ENCODE measurements at places on chromosomes 5 and 9.

DNA sequence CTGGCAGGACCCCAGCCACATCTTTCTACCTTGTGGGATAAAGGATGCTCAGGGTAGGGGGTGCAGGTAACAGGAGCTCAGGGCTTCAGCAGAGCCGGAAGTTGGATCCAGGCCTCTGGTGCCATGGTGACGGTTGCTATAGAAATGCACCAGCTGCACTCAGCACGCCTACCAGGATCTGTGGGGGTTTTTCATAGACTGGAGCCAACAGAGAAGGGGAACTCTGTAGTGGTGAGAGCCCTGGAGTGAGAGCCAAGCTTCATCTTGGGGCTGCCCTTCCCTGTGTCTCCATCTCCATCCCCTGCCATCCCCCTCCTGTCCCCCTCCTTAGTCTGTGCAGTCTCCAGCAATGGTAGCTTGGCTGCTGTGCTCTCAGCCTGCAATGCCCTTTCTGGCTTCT lies 27.5 kb upstream of the BOD1 start:
- no peak for DNase-seq

GRCh38 chr5:169229342-169229892 lies 71.5 kb downstream of the SLIT3 start:
- no peak for DNase-seq

DNA sequence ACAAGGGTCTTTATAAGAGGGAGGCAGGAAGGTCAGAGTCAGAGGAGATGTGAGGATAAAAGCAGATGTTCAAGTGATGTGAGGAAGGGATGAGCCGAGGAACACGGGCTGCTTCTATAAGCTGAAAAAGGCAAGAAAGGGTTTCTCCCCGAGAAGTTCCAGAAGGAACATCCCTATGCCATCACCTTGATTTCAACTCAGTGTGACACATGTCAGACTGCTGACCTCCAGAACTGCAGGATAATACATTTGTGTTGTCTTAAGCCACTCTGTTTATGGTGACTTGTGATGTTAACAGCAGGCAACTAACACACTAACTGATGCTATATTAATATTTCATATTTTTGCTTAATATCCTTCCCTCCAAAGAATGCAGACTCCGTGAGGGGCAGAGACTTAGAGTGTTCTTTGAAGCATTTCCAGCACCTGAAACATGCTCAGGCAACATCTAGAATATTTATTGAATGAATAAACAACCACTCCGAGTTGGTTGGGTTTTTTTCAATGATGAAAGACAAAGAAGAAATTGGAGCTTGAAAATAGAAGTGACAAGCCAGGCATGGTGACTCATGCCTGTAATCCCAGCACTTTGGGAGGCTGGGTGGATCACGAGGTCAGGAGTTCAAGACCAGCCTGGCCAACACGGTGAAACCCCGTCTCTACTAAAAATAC lies 77.6 kb upstream of the ADRA1B start:
- no peak for DNase-seq

GRCh38 chr9:37383393-37383792 lies 39.1 kb upstream of the GRHPR start:
- DNase-seq = no peak

GRCh38 chr5:103271570-103272289 lies 13.2 kb downstream of the MACIR start:
- DNase-seq = no peak

GRCh38 chr5:159826351-159827214 lies 89.7 kb upstream of the ADRA1B start:
- no peak for DNase-seq

GRCh38 chr5:179230061-179230461 lies 115.2 kb downstream of the ADAMTS2 start:
- DNase-seq = no peak

DNA sequence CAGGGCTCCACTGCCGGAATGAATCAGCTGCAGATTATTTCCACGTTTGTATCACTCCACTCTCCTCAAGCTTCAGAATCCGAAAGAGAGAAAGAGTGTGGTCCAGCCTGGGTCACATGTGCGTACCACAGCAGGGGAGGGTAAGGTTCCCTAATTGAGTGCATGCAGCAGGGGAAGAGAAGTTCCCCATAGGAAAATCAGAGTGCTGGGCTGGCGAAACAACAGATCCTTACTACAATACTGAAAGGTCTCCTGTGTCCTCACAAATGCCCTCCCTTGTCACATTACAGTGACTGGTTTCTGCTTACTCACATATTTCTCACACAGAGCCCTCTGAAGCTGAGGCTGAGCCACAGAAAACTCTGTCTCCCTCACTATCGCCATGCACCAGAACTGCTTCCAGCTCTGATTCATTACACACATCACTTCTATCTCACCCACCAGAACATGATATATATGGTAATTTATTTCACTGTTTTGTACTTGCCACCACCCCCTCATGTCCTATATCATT lies 532.2 kb upstream of the TUSC1 start:
- no peak for DNase-seq

GRCh38 chr5:112878760-112879159 lies 17.7 kb downstream of the SRP19 start:
- peak; percentile 18 for DNase-seq

GRCh38 chr5:97998941-97999340 lies 774.5 kb upstream of the RGMB start:
- DNase-seq = no peak

DNA sequence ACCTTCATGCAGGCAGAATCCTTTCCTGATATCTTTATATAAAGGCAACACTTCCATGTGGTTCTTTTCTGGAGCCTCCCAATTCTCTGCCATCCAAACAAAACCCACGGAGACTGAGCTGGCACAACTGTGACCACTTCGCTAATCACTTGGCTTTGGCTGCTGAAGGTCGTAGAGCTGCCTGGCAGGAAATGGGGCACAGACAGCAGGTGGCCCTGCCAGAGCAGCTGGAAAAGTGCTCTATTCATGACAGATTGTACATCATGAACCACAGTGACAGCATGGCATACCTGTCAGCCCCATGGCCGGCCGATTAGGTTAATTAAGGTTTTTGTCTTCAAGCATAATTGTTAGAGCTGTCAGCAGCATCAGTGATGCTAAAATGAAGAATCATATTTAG lies 141.9 kb upstream of the ANKRD55 start:
- DNase-seq = no peak

- no peak for DNase-seq
Observed at GRCh38 chr5:10663489-10664179, 97.4 kb downstream of the DAP start.

GRCh38 chr5:172002310-172002709 lies 4.1 kb downstream of the FBXW11 start:
- no peak for DNase-seq

- no peak for DNase-seq
Observed at GRCh38 chr5:169029037-169029436, 271.9 kb downstream of the SLIT3 start.

DNA sequence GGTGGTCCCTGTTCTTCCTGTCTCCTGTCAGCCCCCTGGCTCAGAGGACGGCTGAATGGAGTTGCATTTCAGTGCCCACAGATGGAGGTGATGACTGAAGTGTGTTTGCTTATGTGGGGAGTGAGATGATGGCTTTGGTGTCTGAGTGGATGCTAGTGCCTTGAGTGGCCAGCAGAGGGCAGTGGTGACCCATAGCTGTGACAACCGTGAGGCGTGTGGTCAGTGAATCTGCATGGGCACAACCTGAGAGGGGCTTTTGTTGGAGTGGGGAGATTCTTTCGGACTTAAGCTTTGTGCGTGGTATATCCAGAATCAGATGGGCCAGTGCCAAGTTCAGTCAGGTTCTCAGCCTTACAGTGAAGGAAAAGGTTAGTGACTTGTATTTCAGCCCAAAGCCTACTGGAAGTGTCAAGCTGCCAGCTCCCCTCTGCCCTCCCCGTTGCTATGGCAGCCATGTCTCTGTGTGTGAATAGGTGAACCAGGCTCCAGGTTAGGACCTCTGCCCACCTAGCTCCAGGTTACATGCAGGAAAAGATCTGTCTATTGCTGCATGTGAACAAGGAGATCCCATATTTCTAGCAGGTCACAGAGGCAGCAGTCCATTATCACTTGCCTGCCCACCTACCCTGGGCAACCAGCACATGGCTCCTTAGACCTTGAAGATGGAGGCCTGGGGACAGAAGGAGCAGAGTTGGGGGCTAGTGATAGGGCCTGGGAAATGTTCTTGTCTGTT lies 14.7 kb upstream of the CXXC5 start:
- DNase-seq = no peak

DNA sequence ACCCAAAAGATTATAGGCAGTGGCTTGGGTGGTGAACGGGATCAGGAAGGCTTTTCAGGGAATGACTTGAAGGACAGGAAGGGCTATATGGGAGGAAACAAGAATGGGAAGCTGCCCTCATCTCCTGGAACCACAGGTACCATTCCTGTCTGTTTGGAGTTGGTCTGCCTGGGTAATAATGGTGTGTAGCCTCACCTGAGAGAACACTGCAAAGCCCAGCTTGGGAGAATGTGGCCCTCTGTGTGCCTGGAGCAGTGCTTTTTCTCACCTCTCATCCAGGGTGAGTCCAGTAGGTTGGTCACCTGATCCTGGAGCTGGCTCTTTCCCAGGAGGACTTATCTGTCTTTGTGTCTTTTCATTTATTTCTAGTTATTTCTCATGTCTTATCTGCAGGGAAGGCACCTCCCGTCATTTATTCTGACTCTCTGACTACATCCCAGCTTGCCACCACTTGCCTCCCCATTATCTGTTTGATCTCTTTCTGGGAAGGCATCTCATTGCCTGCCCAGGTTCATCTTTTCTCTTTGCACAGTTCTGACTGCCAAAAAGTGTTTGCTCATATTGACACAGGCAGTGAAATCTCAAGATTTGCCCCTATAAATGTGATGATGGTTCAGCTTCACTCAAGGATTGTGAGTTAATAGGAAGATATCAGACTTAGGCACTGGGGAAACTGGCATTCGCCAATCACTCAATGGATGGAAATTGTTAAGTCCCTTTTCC lies 22.5 kb upstream of the OR2S2 start:
- no peak for DNase-seq

DNA sequence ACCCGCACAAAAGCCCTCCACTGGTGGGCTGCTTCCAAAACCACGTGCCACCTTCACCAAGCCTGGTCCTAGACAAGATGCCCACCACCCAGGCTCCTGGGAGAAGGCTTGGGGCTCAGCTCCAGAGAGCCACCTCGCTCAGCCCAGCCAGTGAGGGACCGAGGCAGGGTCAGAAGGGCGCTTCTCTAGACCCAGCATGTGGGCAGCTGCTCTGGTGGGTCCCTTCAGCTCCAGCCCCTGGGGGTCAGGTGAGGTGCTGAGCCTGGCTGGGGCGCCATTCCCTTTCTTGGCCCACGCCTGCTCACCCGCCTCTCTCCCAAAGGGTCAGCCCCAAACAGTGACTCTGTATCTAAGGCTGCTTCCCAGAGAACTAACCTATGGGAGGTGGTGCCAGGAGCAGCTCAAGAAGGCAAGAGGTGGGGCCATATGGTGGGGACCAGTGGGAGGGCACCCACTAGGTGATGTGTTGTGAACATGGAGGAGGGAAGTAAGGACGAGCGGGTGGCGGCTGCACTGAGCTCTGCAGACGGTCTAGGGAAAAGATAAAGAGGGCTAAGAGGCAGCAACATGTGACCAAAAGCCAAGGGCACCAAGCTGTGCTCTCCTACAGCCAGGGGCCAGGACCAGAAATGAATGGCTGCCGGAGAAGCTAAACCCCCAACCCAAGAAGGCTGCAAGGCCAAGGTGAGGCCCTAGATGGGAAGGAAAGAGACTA lies 79.3 kb downstream of the CAMSAP1 start:
- DNase-seq = no peak

GRCh38 chr9:14313378-14313940 lies 482 bp downstream of the NFIB start:
- no peak for DNase-seq

- DNase-seq = no peak
Observed at GRCh38 chr5:139900546-139901250, 105.1 kb downstream of the PSD2 start.
